ENCODE measurements at places on chromosomes 6 and 20. TPM values are rescaled to one million over a fixed set of nuclear protein-coding genes. Genes with fewer than 3 reads are reported as not detected.
A peak's percentile ranks its signal among the peaks of the same experiment; 100 is the strongest.

- DNase-seq, result peak; percentile 90
These were observed 91.7 kb downstream of the GJA10 start for GRCh38 chr6:89985751-89986493.

DNA sequence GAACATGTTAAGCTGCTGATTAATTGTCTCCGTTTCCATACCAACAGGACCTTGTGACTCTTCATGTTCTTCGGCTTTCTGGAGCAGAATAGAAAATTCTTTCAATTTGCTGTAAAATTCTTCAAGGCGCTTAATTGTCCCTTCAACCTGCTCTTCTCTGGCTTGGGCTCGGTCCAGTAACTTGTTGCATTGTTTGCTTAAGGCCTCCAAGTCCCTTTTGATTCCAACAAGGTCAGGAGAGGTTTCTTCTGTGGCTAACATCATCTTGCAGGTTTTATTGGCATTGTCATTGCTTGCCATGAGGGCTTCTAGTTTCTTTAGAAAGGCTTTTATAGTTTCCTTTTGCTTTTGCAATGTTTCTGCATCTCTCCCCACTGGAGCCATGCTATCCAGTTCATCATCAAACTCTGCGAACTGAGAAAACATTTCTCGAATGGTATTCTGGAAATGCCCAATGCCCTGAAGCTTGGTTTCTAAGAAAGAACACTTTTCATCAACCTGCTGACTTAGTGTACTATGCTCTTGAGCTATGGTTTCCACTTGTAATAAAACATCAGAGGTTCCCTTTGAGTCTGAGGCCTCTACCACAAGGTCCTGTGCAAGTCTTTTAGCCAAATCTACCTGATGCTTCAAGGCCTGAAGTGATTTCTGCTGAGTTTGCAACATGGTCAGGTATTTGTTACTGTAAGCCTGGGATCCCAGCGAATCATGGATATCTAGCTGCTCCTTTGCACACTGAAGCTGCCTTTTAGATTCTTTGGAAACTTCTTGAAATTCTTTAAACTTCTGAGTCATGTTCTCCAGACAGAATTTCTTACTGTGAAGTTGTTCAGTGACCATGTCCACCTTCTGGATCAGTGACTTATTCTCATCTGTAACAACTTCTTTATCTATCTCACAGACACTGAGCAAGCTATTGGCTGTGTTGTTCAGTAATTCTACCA, 90.2 kb downstream of the DST start:
- DNase-seq, result no peak

- no peak for DNase-seq
These were observed 605 bp upstream of the PPP1R16B start for GRCh38 chr20:38804682-38805501.

DNA sequence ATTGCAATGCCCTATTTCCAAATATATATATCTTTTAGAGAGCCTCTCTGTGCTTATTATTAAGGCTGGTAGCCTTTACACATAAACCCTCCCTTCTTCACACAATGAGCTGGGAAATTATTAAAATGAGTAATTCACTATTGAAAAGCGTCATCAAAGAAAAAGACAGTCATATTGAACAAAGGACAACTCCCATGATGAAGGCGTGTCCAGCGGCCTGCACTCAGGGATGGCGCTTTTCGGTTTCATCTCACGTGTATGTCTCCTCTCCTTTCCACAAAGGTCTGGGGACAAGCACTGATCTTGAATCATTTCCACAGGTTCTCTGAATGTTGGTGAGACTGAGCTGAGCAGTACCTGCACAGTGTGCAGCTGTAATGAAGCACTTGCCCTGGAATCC, 3.5 kb downstream of the SERPINB9 start:
- no peak for DNase-seq

DNA sequence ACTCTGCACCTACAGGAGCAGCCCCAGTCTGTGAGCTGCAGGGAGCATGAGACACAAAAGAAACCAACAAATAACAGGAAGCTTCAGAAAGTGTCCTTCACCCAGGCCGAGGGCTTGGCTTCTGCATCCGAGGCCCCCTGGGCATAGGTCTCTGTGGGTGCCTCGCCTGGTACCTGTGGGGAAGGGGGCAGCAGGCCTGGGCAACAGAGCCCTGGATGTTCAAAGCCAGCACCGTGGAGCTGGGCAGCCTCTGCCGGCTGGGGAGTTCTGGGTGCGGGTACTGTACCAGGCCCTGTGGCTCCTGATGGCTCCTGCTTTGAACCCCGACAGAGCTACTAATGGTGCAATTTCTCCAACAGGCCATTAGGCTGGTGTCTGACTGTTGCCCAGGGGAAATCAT, 55.7 kb downstream of the TMEM242 start:
- DNase-seq, result no peak

DNA sequence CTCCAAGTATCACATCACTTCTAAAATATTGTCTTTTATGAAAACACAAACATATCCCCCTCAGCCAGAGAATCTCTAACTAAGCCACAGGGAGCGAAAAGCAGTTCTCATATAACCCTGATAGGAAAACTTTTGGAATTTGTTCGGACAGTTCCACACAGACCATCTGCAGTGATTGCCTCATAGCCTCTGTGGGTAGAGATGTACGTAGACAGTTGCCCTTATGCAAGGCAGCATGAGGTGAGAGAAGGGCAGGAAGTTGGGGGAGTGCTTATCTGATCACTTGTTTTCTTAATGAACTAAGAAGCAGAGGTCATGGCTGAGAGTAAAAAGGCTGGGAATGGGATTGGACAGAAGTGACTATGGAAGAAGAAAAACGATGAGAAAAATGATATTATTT, 39.6 kb downstream of the SLC23A2 start:
- DNase-seq, result peak; percentile 70

- DNase-seq, result no peak
These were observed 6.3 kb upstream of the HDDC2 start for GRCh38 chr6:125307964-125308615.

GRCh38 chr6:170080169-170080827, 210.6 kb downstream of the DLL1 start:
- no peak for DNase-seq

GRCh38 chr20:6420336-6420735, 297.5 kb upstream of the FERMT1 start:
- DNase-seq, result no peak

GRCh38 chr20:5463007-5463686, 146.4 kb upstream of the PROKR2 start:
- DNase-seq, result no peak

- no peak for DNase-seq
These were observed 17.1 kb upstream of the NOL4L start for GRCh38 chr20:32602273-32602672.

DNA sequence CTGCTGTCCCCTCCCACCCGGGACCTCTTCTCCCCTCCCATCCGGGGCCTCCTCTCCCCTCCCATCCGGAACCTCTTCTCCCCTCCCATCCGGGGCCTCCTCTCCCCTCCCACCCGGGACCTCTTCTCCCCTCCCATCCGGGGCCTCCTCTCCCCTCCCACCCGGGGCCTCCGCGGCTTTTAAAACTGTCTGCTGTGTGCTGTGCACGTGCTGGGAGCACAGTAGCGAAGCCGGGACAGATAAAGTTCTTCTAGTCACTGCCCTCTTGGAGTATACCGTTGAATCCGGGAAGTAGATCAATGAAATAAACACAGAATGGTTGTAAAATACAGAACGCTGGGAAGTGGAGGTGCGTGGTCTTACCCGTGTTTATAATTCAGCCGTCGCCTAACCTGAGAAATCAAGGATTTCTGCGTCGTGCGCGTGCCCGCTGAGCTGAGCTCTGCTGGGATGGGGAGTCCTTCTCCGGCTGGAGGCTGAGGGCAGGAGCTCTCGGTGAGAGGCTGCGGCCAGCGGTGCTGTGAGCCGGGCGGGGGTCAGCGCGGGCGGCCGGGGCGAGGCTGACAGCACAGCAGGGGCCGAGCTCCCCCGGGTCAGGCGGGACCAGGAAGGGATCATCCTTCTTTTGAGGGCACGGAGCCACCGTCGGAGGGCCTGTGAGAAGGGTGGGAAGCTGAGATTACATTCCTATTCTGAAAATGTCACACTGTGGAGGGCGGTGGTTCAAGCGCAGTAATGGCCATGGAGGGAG, 19.6 kb upstream of the KIF25 start:
- no peak for DNase-seq

- no peak for DNase-seq
These were observed 1.4 kb downstream of the GFOD1 start for GRCh38 chr6:13485923-13486562.

Gene TMEM74B
- polyA plus RNA-seq, result not detected

Gene CENPB
- polyA plus RNA-seq, result 29.7 TPM

Gene CBLN4
- not detected for polyA plus RNA-seq

Gene MYB
- polyA plus RNA-seq, result 0.09 TPM

Gene FGD2
- polyA plus RNA-seq, result not detected

Gene ASIP
- not detected for polyA plus RNA-seq

Gene GTSF1L
- polyA plus RNA-seq, result not detected

All from AG04450 (cell line).